ENCODE measurements at places on chromosomes 5 and 9.

- no peak for DNase-seq
Measured at GRCh38 chr5:90909940-90910339, 351.3 kb downstream of the ADGRV1 start.

DNA sequence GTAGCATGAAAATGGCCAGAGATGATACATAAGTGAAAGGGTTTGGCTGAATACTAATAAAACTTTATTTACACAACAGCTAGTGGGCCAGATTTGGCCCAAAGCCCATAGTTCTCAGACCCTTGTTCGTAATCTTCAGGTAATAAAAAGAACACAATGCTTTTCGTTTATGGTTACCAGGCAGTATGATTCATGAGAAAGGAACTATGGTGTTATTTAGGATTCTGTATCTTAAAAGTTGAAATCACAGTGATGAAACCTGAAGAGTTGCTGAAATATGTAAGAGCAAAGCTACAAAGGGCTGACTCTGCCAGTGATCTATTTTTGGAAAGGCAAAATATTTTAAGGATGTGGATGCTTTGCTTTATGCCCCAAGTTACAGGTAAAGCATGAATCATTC is 192.7 kb downstream of the SMC2 start:
- no peak for DNase-seq

- no peak for DNase-seq
Measured at GRCh38 chr5:169656125-169656901, 19.2 kb downstream of the DOCK2 start.

GRCh38 chr5:91132550-91132949 is 250.6 kb downstream of the ARRDC3 start:
- no peak for DNase-seq

DNA sequence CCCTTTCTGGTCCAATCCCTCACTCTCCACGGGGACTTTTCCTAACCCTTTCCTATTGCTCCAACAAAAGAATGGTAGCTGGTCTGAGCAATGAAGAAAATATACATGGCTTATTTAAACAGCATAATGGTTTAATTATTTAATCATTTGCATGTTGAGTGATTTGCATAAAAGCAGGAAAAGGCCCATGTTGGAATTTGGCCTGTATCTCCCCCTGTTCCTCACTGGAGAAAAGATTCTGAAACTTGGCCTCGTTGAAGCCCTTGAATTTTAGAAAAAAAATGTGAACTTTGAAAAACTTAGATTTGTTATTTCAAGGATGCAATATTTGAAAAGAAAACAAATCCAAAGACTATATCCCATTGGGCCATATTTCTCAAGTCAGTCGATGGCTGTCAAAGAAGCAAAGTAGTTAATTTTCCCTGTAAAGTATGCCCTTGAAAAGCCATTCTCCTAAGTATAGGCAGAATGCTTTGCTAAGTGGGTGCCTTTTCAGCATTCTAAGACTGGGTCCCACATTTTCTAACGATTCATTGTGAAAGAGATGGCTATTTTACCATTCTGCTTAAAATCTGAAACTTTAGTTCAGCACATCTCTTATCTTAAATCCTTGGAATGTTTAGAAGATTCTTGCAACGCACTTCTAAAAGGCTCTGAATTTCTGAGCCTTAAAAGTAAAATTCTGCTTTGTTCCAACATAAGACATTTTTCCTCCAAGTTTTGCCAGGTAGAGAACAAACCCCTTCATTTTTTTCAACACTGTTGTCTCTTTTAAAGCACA is 428.8 kb downstream of the ARHGEF28 start:
- DNase-seq: peak; percentile 41

- no peak for DNase-seq
Measured at GRCh38 chr5:173859408-173860159, 28.6 kb upstream of the CPEB4 start.

DNA sequence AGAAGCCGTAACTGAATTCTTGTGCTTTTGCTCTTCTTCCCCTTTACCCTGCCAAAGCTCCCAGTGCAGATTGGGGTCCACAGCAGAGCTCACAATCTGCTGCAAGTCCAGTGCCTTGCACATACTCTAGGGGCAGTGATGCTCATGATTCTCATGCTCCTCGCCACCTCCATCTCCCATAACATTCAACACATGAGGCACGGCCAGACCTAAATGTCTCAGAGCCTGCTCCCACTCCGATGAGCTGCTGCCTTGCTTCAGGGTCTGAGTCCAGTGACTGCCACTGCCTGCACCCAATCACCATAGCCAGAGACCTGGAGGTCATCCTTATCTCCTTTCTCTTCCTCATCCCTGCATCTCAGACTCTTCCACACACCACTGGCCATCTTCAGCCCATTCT is 10.5 kb downstream of the CSF1R start:
- DNase-seq: no peak

- no peak for DNase-seq
Measured at GRCh38 chr5:95848701-95849100, 26.2 kb upstream of the GLRX start.

- peak; percentile 17 for DNase-seq
Measured at GRCh38 chr5:34597034-34598027, 58.8 kb upstream of the RAI14 start.

DNA sequence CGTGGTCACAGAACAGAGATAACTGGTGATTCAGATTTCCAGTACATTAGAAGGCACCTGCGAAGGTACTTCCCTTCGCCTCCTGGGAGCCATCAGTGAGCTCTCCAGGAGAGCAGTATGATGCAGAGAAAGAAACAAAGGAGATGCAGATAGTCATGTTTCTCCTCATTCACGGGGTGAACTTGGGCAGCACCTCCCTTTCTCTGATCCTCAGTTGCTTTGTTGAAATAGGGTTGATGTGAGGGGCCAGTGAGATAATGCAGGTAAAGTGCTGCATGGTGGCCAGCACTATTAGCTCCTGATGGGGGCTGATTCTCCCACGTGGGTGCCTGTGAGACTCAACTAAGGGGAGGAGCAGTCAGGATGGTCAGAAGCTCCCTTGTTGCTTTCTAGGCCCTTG is 46.6 kb upstream of the ZNF169 start:
- DNase-seq: no peak

DNA sequence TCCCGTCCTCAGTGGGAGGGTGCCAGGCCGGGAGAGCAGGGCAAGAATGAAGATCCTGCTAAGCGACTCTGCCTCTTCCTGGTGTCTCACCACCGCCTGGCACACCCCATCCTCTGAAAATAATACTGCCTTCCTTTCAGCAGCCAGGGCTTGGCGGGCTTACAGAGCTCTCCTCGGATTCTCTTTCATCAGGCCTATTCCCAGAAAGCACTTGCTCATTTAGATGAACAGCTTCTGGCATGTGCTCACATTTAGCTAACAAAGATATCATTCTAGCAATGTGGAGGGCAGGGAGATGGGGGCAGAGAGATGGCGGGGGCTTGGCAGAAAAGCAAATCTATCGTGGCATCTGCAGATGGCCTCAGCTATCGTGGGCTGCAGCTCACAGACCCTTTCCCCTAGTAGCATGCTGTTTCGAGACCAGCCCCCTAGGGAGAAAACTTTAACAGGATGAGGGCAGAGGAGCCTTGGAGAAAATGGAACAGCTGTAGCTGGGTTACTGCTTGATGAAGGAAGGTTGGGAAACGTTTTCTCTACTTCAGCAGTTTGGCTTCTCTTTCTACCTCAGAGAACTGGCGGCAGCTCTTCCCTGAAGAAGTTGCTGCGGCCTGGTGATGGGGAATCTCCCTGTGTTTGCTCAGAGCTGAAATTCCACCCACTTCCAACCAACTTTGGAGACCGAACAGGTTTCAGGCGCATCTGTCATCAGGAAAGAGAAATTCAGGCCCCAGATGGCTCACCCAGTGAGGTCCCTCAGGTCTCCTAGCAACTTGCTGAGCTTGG is 102.1 kb downstream of the TMEM174 start:
- peak; percentile 89 for DNase-seq

DNA sequence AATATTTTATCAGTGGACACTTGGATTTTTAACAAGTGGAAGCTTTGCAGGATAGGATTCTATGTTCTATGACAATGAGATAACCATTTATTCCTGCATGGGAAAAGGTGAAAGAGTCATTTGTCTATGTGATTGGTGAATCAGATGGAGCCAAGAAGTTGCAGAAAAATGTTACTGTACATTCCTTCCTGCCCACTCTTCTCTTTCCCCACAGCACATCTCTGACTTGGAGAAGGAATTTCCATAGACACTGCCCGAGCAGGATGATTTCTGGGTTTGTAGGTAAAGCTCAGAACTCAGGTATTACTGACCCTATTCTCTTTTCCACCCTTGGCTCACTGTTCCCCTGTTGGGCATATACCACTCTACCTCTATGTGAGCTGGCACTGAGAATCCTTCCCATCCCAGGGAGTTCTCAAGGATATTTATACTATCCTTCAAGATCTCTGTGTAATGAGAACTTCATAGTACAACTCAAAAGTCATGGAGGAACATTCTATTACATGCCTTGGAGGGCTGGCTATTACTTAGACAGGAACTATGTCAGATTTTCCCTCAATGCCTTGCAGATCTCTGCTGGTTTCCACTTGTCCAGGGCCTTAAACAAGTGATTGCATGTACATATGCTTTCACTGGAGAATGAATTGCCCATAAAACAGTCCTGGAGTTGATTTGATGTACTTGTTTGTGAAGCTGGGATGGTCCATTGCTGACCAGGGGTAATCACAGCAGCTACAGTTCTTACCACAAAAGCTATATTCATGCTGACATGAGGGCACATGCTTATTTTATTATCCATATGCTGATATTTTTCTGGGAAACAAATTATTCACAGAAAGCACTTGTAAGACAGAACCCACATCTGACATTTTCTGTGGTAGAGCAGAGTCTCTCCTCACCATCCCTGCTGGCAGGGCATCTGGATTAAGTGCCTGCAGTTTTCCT is 24.1 kb downstream of the SLC1A3 start:
- no peak for DNase-seq

DNA sequence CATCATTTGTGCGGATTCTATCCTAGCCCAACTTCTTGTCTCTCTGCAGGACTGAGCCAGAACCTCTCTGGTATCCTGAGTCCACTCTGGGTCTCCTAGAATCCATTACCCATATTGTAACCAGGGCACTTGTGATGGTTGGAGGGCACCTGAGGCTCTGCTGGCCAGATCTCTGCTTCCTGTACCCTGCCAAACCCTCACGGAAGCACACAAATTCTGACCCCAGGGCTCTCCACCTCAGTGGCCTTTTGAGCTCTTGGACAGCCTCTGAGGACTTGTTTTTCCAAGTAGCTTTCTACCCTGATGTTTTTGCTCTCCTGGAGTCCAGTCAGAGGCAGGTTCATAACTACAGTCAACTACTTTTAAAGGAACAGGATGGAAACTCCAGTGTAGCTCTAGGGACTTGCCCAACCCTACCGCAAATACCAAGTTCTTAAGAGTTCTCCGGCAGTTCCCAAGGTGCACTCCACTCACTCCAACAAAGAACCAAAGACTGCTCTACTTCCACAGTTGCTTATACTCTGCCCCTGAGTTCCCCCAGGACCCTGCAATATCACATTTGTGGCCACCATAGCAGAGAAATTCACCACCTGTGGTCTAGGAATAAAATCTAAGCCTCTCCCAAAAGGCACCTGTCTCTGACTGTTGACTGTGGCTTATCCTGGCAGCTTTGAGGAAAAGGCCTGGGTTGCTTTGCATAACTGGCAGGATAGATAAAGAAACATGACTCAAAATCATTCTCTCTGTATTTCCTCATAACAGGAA is 9.6 kb downstream of the PIP5K1B start:
- DNase-seq: no peak

GRCh38 chr9:109098960-109099308 is 20.8 kb downstream of the TMEM245 start:
- no peak for DNase-seq

GRCh38 chr5:52705720-52706119 is 82.0 kb upstream of the ITGA1 start:
- no peak for DNase-seq

DNA sequence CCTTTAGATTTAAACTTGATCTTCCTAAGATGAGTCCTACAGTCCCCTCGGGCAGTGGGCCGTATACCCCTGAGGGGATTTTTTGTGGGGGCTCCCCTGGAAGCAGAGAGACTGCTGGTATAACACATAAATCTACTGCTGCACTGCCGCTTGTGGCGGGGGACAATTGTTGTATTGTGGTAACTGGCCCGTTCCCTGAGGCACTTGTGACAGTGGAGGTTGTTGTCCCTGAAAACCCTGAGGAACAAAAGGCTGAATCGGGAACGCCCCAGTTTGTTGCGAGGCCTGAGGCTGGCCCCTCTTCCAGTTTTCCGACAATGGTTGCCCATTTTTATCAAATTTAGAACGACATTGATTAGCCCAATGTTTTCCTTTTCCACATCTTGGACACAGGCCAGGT is 4.7 kb upstream of the TMEM141 start:
- DNase-seq: no peak

GRCh38 chr5:107275333-107275732 is 395.4 kb downstream of the EFNA5 start:
- no peak for DNase-seq

DNA sequence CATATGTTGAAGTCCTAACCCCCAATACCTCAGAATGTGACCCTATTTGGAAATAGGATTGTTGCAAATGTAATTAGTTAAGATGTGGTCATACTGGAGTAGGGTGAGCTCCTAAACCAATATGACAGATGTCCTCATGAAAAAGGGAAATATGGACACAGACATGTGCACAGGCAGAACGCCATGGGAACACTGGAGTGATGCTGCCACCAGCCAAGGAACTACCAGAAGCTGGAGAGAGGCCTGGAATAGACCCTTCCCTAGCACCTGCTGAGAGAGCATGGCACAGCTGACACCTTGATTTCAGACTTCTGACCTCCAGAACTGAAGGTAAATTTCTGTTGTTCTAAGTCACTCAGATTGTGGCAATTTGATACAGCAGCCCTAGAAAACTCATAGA is 110.8 kb downstream of the CTNND2 start:
- DNase-seq: no peak

DNA sequence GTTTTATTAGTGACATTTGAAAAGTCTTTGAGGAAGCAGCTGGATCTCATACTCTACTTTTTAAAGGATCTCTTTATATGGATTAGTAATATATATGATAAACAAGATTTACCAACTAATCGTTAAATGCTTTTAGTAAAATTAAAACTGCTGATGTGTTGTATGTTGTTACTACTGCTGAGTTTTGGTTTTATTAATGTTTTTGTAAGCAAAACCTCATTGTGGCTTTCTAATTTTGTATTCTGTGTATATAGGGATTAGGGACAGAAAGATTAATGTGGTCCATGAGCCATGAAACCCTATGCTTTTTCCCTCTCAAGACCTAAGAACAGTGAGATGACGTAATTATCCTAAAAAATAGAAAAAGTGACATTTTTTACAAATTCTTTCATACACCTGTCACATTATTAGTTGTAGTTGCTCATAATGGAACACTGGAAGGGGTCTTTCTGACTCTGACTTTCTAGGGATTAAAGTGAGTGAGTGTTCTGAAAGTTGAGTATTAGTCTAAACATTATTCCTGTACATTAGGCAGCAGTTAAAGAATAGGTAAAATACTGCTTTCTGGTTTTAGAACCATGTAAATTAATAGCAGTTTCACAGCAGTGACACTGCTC is 85.9 kb downstream of the SLC12A2 start:
- no peak for DNase-seq

GRCh38 chr5:33276628-33276950 is 164.2 kb upstream of the TARS1 start:
- DNase-seq: no peak
